ENCODE measurements at places on chromosomes 1 and 21.

DNA sequence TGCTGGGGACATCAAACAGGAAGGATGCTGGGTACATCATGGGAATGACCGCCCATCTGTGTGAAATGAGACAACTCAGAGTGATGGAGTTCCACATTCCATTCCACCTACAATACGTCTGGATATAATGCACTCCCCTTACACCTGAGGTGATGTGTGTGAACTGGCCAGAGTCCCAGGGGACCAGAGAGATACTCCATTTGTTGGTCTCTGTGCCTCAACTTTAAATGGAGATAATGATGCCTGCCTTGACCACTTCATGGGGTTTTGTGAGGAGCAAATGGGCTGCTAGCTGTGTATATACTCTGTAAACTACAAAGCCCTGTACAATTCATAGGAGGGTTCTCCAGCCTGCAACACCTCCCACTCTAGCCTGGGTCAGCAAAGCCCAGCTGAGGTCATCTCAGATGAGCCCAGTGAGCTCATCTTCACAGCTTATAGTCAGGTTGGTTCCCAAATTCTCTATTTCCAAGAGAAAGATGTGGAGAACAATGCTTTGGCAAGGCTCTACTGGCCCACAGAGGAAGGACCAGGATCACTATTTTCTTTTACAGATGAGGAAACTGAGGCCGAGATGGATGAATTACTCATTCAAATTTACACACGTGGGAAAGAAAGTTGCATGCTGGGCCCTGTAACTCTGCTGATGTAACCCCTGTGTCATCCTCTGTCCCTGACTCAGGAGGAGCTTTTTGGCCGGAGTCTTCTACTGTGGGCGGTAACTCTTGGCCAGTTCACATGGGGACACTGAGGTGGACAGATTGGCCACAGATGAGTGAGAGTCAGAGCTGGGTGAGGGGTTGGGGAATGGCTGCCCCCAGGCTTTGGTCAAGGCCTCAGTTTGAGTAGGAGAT is 105.6 kb upstream of the GCLM start:
- peak; percentile 35 for DNase-seq

- DNase-seq, result no peak
Observed at GRCh38 chr21:45017039-45017960, 57.1 kb upstream of the ADARB1 start.

- no peak for DNase-seq
Observed at GRCh38 chr1:237179503-237179902, 137.5 kb downstream of the RYR2 start.

- DNase-seq, result no peak
Observed at GRCh38 chr1:96234299-96234698, 487.3 kb upstream of the PTBP2 start.

DNA sequence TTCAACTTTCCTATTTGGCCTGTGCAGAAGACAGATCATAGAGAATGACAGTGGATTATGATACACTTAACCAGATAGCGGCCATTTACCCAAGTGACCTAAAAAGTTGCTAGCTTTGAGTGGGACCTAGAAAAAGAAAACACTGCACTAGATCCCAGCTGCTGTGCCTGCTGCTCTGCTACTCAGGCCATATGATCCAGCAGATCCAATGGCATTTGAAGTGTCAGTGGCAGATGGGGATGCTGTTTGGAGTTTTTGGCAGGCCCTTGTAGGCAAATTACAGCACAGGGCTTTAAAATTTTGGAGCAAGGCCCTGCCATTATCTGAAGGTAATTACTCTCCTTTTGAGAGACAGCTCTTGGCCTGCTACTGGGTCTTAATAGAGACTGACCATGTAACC is 74.0 kb upstream of the KCNE2 start:
- DNase-seq, result no peak

DNA sequence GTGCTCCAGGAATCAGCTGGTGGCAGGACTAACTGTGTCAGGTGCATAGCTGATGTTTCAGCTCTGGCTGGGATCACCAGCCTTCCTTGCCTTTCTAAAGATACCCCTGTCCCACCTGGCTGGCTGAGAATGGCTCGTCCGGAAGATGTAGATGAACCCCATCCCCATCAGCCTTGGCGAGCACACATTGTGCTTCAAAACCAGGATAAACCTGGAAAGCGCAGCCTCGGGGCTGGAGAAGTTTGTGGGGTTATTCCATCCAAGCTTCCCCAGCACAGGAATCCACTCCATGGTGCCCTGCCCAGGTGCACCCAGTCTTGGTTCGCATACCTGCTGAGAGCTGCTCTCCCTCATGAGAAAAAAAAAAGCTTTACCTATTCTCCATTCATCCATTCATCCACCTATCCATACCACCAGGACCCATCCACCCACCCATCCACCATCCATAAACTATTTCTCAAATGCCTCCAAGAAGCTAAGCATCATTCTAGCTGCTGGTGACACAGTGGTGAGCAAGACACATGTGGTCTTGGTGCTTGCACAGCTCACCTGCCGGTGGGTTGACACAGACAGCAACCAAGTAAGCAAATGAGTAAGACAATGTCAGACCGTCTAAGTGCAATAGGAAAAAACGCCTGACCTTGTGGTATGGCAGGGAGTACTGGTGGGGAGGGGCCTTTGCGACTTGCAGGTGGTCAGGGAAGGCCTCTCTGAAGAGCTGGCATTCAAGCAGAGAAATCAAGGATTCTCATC is 94.0 kb downstream of the DMRTB1 start:
- no peak for DNase-seq

DNA sequence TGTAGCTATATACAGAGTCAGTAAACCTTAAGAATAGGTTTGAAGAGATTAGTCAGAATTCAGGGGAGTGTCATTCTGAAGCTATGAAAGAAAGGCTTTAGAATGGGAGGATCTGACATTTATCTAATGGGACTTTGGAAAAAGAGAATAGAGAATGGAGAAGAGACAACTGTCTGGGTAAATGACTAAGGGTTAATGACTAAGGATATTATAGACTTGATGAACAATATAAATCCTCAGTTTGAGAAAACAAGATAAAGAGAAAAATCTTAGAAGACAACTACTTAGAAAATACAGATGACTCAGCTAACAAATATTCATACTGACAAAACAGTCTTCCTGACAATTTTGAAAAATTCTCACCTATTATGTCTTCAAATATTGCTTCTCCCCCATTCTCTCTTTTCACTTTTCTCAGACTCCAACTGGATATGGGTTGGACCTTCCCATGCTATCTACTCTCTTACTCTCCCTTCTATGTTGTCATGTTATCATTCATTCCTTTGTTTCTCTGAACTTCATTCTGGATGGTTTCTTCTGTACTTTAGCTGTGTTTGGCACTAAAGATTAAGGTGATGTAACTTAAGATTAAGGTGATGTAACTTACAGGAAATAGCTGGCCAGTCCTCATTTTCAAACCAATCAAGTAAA is 20.4 kb downstream of the SLC16A1 start:
- peak; percentile 42 for DNase-seq

GRCh38 chr1:46525253-46525983 is 26.0 kb downstream of the KNCN start:
- no peak for DNase-seq

DNA sequence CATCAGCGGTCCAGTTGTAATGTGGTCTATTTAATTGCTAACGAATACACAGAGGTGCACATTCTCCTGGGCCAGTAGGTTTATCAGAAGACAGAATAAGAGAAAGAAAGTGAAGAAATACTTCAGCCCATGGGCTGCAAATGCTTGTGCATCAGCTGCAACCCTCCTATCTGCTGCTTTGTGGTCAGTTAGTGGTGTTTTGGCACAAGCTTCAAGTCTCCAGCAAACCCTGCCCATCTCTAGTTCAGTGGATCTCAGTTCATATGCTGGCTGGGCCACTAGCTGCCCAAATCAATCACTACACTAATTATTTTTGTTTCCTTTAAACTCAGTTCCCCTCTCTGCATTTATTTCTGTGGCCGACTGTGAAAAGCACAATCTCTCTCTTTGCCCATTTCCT is 124.2 kb downstream of the KCNJ6 start:
- DNase-seq, result no peak

- DNase-seq, result no peak
Observed at GRCh38 chr1:242585616-242586359, 61.3 kb upstream of the PLD5 start.

GRCh38 chr1:8815582-8816151 is 1.8 kb downstream of the RERE start:
- no peak for DNase-seq

Measured in NCI-H460 (cell line).